ENCODE measurements at places on chromosomes 1 and 21.

DNA sequence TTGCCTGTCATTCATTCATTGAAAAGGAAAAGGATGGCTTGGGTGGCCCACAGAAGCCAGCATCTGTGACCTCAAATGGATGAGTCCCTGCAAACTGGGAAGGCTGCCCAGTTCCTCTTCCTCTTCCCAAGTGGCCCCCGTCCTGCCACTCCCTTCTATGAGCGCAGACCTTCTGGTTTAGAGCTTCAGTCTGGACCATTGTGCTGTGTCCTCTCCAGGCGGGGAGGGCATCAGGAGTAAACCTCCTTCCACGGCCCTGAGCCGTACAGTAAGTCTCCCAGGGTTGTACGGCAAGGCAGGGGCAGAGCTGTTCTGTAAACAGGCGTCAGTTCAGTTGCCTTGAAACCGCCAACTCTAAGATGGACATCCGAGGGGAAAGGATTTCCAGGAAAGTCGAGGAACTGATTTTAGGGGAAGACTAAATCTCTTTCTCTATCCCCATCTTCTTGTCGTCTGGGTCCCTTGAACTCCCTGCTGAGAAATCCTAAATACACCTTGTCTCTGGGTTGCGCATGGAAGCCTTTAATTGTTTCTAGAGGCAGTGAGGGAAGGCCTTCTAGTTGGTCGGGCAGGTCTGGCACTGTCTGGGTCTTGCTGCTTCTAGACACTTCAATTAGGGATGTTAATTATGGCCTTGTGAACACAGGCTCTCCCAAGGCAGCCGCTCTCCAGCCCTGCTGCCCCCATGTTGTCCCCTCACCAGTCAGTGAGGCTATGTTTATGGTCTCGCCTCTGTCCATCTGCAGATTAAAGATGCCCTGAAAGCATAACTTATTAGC is 22.1 kb downstream of the SOX13 start:
- peak; percentile 62 for DNase-seq

- DNase-seq = no peak
Measured at GRCh38 chr1:119879510-119880434, 16.5 kb downstream of the ADAM30 start.

- no peak for DNase-seq
Measured at GRCh38 chr1:44903011-44903680, 60.1 kb upstream of the PTCH2 start.

DNA sequence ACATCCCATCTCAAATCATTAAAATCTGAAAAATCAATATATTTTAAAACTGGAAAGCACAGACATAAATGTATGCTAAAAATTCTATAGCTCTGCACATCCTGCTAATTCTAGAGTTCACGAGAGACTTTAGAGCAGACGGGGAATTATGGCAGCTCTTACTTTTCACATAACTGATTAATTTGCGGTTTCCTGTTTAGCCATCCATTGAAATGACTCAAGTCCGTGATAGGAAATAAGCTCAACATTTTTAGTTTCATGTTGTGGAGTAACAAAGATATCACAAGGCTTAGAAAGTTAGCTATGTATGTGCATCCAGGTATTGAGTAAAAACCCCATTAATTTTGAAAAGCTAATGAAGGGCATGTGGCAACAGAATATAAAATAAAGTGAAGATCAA is 123.2 kb downstream of the SMYD2 start:
- no peak for DNase-seq

DNA sequence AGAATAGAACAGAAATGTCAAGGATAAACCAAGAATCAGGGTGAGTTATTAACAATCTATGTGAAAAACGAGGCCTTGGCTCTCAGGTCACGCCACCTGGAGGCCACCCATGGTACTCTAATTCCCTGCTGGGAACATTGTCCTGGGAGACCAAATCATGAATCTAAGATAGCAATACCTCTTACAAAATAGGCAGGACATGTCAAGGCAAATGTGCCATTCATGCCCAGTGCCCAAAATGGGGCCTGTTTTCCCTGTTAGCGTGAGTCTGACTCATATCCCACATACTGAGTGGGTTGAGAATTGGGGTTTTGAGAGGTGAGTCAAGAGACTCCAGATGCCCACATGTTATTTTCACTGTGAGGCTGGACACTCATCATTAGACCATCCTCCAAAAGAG is 380.8 kb downstream of the HHIPL2 start:
- no peak for DNase-seq

GRCh38 chr21:34670220-34670961 is 1.6 kb downstream of the CLIC6 start:
- DNase-seq = no peak

- DNase-seq = no peak
Measured at GRCh38 chr1:200353232-200353631, 56.6 kb downstream of the ZNF281 start.

- no peak for DNase-seq
Measured at GRCh38 chr21:46322351-46323226, 1.1 kb downstream of the C21orf58 start.

DNA sequence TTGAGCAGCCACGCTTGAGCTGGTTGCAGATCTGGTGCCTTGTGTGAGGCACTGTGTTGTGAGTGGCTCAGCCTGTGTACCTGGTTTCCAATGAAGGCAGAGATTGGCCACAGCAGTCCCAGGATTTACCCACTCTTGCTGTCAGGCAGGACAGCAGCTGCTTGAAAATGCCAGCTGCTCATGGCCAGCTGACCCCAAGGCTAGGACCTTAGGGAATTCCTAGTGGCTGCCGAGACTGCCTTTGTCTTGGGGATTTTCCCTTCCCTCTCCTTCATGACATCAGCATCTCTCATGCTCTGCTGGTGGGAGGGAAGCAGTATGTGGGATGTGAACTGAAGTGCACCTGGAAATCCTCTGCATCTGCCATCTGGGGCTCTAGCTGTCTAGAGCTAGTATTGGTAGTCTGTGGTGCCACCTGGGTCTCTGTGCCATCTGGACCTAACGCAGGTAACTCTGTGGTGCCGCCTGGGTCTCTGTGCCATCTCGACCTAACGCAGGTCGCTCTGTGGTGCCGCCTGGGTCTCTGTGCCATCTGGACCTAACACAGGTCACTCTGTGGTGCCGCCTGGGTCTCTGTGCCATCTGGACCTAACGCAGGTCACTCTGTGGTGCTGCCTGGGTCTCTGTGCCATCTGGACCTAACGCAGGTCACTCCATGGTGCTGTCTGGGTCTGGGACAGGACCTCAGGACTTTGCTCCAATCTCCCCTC is 3.8 kb upstream of the LRRC47 start:
- no peak for DNase-seq

DNA sequence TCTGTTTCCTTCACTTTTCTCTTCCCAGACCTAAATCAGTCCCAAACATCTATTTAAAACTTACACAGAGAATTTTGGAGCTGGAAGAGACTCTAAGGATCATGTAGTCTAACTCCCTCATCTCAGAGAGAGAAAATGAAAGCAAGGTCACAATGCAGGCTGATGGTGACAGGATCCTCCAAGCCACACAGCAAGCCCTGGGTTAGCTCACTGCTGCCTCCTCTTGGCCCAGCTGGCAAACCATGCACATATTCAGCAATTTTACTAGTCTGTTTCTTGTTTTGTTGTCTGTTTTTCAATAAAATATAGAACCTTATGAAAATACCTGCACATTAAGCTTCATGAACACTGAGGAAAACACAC is 27.7 kb upstream of the LY9 start:
- DNase-seq = no peak

DNA sequence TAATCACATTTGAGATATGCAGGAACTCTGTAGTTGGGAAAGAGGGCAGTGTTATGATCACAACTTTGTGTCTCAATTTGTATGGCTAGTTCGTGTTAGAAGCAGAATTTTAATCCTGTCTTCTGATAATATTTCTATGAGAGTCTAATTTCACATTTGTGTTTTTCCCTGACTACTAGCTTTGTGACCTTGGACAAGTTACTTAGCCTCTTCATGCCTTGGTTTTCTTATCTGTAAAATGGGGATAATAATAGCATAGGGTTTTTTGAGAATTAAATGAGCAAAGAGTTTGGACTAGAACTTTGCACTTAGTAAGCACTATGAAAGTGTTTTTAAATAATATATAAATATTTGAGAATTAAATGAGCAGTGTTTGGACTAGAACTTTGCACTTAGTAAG is 24.9 kb upstream of the SCAF4 start:
- DNase-seq = no peak

DNA sequence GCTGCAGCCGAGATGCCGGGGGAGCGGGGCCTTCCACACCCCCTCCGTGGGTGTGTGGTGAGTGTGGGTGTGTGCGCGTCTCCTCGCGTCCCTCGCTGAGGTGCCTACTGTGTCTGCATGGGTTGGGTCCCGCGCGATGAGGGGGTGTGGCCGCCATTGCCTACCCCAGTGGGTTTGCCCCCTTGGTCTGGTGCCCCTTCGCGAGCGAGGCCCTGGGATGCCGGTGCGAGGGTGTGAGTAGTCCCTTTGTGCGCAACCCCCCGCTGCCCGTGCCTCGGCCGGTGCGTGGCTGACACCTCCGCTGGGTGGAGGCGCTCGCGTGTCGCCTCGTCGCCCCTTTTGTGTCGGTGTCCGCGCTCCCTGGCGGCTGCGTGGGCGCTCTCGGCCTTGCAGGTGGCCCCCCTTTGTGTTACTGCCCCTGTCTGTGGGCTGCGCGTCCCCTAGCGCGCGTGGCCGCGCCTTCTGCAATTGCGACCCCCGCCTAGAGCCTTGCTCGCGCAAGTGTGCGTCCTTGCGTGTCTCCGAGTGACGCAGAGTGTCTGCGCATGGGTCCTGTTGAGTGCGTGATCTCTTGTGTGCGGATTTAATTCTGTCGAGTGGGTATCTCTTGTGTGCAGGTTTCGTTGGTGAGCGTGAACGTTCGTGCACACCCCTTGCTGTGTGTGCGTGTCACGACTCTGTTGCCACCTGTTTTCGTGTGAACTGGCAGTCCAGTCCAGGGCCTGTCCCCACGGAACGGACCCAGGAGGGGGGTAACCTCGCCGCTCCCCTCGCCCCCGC is 553 bp downstream of the TTC3 start:
- peak; percentile 39 for DNase-seq

- no peak for DNase-seq
Measured at GRCh38 chr1:199978408-199978940, 49.0 kb upstream of the NR5A2 start.

All from NCI-H2227 treated with DMSO at 0.1 percent for 48 hours (cell line).